ENCODE measurements at places on chromosomes 1 and 21.

DNA sequence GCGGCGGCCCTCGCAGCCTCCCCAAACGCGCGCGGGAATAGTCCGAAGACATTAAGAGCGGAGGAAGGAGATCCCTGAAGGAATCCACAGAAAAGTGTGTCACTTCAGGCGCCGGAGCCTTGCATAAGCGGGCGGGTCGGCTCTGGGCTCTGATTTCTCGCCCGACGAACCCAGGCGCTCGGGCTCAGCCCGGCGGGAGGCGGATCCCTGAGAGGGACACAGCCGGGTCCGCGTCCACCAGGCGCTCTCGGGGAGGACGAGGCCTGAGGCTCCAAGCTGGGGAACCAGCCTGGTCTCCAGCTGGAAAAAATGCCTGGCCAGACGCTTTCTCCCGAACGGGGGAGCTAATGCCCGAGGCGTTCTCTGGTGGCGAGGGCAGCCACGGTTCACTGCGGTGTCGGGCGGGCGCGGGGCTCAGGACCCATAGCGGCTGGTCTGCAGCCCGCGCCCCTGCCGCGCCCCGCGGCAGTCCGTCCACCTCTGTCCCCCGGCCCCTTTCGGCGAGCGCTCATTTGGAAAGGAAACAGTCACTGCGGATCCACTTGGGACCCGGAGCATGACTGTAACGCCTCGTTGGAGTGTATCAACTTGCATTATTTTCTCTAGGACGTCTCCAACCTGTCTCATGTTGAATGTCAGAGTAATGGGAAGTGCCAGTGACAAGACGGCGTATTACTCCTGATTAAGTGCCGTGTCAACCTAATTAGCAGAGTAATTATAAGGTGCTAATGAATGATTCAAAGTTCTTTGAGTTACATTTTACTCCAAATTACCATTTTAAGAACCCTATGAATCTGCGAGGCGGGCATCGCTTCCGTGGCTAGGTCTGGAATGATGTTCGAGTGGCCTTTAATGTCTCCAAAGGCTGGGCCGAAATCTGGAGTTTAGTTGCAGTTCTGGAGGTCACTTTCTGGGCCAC lies 1.6 kb upstream of the BARHL2 start:
- peaks cover 9% of the 10 kb centered on the region for H3K4me1 ChIP-seq
- peaks cover 8% of the 10 kb centered on the region for H3K36me3 ChIP-seq
- no peak for DNase-seq
- H3K27ac ChIP-seq, result peak overlapping the region; percentile 62

DNA sequence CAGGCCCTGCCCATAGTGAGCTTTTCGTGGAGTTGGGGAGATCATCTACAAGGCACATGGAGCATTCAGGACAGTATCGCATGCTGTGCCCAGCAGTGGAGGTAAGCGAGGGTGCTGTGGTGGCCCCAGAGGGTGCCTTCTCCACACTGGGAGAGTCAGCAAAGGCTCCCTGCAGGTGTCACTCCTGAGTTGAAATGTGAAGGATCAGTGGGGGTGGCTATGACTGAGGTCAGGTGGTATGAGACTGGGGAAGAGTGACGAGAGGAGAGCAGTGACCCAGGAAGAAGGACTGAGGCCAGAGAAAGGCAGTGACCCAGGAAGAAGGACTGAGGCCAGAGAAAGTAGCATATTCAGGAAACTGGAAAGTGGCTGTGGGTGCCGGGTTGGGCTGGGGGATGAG lies 53.0 kb downstream of the SPAG17 start:
- H3K27me3 ChIP-seq, result peaks cover 18% of the 10 kb centered on the region
- H3K4me1 ChIP-seq, result no peaks in the 10 kb centered on the region
- no peak overlapping the region for H3K27ac ChIP-seq
- H3K4me3 ChIP-seq, result no peak overlapping the region

DNA sequence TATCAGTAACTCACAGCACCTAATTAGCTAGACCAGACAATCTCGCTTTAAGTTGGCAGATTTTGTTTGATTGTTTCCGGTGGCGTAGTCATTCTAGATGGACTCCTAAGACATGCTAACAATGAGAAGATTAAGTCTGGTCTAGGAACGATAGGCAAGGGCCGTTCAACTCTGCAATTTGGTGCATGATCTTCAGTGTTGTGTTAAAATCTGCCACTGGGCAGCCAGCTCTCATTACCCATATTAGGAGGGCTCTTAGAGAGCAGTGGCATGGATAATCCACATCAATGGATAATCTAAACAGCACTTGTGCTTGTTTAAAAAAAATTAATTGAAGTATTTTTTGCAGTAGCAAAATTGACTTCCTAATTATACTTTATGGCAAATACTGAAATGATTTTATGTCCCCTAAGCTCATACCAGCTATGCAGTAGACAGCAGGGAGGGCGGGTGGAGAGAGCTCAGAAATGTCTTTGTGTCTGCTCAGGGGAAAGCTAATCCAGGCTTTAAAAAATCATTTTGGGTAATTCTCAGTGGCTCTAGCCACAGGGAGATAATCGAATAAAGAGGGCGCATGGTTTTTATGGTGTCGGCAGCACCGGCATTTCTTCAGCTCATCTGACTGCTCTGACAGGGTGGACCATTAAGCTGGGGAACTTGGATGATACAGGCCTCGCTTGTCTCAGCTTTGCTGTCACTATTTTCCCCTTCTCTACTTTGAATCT lies 48.5 kb upstream of the IKBKE start:
- DNase-seq, result no peak
- no peaks in the 10 kb centered on the region for H3K27me3 ChIP-seq

DNA sequence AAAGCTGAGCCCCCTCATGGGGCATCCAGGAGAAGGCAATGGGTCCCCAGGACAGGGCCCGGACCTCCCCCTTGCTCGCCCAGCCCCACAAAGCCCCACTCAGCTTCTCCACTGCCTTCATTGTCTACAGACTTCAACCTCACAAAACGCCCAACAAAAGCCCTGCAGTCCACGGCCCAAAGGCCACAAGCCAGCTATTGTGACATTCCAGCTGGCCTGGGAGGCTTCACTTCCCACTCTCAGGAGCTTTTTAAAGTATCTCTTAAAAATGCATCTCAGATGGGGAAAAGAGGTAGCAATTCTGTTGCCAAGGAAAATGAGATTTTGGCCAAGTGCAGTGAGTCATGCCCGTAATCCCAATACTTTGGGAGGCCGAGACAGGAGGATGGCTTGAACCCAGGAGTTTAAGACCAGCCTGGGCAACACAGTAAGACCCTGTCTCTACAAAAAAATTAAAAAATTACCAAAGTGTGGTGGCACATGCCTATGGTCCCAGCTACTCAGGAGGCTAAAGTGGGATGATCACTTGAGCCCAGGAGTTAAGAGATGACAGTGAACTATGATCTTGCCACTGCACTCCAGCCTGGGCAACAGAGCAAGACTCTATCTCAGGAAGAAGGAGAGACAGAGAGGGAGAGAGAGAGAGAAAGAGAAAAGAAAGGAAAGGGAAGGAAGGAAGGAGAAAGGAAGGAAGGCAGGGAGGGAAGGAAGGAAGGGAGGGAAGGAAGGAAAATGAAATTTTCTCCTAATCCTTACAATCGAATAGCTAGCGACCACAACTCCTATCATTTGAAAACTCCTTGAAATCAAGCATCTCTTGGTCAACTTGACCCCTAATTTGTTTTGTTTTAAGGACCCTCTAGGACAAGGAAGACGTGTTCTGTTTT lies 31.4 kb upstream of the TARDBP start:
- H3K36me3 ChIP-seq, result no peaks in the 10 kb centered on the region
- peaks cover 14% of the 10 kb centered on the region for H3K27me3 ChIP-seq
- DNase-seq, result no peak

GRCh38 chr21:41506611-41507520 lies 1.1 kb downstream of the TMPRSS2 start:
- H3K36me3 ChIP-seq, result no peaks in the 10 kb centered on the region
- no peak for DNase-seq
- H3K4me3 ChIP-seq, result no peak overlapping the region
- H3K4me1 ChIP-seq, result no peaks in the 10 kb centered on the region

GRCh38 chr1:155307247-155307740 lies 1.4 kb upstream of the FDPS start:
- peak overlapping the region; percentile 2 for H3K4me3 ChIP-seq
- peak overlapping the region; percentile 64 for H3K27ac ChIP-seq
- no peaks in the 10 kb centered on the region for H3K27me3 ChIP-seq
- DNase-seq, result no peak
- H3K4me1 ChIP-seq, result peaks cover 6% of the 10 kb centered on the region
- peaks cover 4% of the 10 kb centered on the region for H3K36me3 ChIP-seq

- no peaks in the 10 kb centered on the region for H3K27me3 ChIP-seq
- peaks cover 16% of the 10 kb centered on the region for H3K36me3 ChIP-seq
- no peak overlapping the region for H3K4me3 ChIP-seq
Observed at GRCh38 chr1:230206976-230207375, 139.9 kb downstream of the GALNT2 start.

DNA sequence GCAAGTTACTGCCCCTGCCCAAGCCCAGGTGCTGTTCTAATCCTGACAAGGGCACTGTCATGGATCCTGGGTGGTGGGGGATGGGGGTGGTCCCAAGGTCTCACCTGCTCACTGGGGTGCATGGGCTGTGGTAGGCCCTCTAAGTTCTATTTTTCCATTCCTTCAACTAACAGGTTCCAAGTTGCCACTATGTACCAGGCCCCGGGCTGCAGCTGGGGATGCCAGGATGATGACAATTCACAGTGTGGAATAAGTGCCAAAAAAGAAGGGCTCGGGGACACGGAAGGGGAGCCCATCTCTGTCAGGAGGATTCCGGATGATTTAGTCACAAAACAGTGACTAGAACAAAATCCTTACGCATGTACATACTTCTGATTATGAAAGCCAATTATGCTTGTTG lies 76.0 kb downstream of the STUM start:
- no peak overlapping the region for H3K27ac ChIP-seq
- no peaks in the 10 kb centered on the region for H3K27me3 ChIP-seq
- no peak overlapping the region for H3K4me3 ChIP-seq
- peaks cover 7% of the 10 kb centered on the region for H3K4me1 ChIP-seq
- peaks cover 5% of the 10 kb centered on the region for H3K36me3 ChIP-seq
- no peak for DNase-seq

- H3K4me1 ChIP-seq, result no peaks in the 10 kb centered on the region
- H3K4me3 ChIP-seq, result no peak overlapping the region
- H3K27ac ChIP-seq, result no peak overlapping the region
- no peaks in the 10 kb centered on the region for H3K36me3 ChIP-seq
- peaks cover 8% of the 10 kb centered on the region for H3K27me3 ChIP-seq
Observed at GRCh38 chr21:37742532-37742931, 173.7 kb downstream of the KCNJ6 start.

DNA sequence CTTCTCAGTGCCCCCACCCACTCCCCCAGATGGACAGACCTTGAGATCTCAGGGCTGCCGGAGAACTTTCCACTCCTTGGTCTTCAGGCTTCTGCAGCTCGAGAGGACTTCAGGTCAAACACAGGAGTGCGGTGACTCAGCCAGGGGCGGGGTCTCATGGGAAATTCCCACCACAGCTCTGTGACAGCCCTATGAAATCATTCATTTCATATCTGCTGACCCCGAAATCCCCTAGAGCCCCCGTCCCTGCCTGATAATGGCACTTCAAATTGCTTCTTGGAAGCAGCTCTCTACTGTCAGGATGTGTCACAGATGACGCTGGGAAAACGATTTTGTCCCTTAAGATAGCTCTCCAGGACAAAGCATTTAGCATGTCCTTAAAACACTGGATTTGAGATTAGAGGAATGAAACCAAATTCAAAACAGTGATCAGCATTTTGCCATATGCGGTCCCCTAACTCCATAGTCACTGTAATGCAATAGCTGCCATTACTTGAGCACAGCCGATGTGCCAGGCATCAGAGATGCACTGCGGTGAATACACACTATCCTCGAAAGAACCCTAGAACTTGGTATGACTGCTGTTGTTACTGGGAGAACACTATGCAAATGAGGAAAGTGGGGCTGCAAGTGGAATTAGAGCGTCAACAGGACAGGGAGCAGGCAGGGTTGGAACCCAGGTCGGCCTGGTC lies at the start of gene TNFRSF9:
Gene TNFRSF9, minus strand, starts transcription at position 95 of the 692 bp plus-strand sequence. CDS start 845 bp downstream, outside the sequence.
- peaks cover 25% of the 10 kb centered on the region for H3K27me3 ChIP-seq
- no peak for DNase-seq
- H3K4me3 ChIP-seq, result peak within 1 kb of the TSS; percentile 86
- no peaks in the 10 kb centered on the region for H3K36me3 ChIP-seq

GRCh38 chr1:229293528-229294204 lies 22.8 kb downstream of the RAB4A start:
- peak overlapping the region; percentile 13 for H3K27ac ChIP-seq
- H3K27me3 ChIP-seq, result no peaks in the 10 kb centered on the region
- peaks cover 27% of the 10 kb centered on the region for H3K36me3 ChIP-seq

DNA sequence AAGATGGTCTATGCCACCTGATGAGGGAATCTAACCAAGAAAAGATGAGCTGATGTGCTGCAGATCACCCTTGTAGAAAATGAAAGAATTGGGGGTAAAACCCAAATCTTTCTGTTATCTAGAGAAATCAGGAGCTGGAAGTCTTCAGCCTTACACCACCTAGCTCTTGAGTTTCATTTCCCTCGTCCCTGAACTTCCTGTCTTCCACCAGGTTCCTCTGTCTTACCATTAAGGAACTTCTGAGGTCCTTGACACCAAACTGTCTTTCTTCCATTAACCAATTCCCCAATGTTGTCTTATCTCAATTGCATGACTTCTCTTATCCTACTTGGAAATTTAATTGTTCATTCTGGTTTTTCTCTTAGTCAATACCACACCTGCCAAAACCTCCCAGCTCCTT lies 31.5 kb downstream of the LPAR3 start:
- DNase-seq, result no peak
- peaks cover 13% of the 10 kb centered on the region for H3K4me1 ChIP-seq

- H3K4me1 ChIP-seq, result peaks cover 3% of the 10 kb centered on the region
- H3K4me3 ChIP-seq, result no peak overlapping the region
- no peaks in the 10 kb centered on the region for H3K27me3 ChIP-seq
- DNase-seq, result no peak
Observed at GRCh38 chr1:225406976-225407725, 20.7 kb downstream of the LBR start.

DNA sequence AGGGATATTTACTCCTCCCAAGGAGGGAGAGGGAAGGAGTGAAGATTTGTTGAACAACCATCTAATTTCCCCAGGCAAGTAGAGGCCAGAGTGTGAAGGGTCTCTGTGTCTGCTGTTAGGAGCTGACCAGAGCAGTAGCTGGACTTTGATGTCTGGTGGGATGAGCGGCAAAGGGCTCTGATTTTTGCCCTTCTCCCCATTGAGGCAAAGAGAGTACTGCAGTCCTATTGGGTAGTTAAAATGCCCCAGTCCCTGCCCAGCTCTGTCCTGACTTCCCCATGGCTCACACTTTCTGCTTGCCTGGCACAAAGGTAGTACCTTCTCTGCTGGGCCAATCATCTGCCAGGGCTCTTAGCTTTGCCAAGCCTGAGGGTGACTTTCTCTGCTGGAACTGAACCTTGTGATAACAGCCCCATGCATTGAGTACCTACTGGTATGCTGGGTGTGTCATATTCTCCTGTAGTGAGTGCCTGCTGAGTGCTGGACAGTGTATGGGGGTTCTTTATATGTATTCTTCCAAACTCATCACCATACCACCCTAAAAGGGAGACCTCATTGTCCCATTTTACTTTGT lies 64.0 kb upstream of the SELENON start:
- no peaks in the 10 kb centered on the region for H3K36me3 ChIP-seq
- DNase-seq, result no peak
- H3K4me1 ChIP-seq, result peaks cover 6% of the 10 kb centered on the region
- H3K27me3 ChIP-seq, result peaks cover 23% of the 10 kb centered on the region

- H3K4me1 ChIP-seq, result peaks cover 17% of the 10 kb centered on the region
- peak overlapping the region; percentile 79 for H3K27ac ChIP-seq
- H3K4me3 ChIP-seq, result peak overlapping the region; percentile 54
- peaks cover 11% of the 10 kb centered on the region for H3K36me3 ChIP-seq
- DNase-seq, result no peak
Observed at GRCh38 chr21:46369520-46370235, 45.7 kb downstream of the PCNT start.

Measured in memory B cell (primary cell).